ENCODE measurements at places on chromosomes 3 and 15.

GRCh38 chr15:85649372-85649771, 145.4 kb downstream of the KLHL25 start:
- DNase-seq: peak; percentile 32

GRCh38 chr15:49706805-49707204, 86.0 kb downstream of the DTWD1 start:
- peak; percentile 70 for DNase-seq

DNA sequence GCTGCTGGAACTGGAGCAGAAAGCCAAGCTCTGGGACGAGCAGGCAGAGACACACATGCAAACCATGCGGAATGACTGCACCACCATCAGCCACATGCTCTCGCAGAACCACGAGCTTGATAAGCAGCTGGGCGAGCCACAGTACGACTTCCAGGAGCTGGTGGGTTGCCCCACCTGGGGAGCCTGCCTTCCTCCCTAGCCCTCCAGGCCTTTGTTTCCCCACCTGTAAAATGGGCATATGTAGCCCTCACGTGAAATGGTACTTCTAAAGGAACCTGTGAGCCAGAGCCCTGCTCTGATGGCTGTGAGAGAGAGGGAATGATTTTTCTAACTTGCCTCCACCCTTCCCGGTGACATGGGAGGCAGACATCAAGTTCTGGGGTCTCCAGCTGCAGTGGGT, 44.6 kb upstream of the GOLGA6B start:
- no peak for DNase-seq

DNA sequence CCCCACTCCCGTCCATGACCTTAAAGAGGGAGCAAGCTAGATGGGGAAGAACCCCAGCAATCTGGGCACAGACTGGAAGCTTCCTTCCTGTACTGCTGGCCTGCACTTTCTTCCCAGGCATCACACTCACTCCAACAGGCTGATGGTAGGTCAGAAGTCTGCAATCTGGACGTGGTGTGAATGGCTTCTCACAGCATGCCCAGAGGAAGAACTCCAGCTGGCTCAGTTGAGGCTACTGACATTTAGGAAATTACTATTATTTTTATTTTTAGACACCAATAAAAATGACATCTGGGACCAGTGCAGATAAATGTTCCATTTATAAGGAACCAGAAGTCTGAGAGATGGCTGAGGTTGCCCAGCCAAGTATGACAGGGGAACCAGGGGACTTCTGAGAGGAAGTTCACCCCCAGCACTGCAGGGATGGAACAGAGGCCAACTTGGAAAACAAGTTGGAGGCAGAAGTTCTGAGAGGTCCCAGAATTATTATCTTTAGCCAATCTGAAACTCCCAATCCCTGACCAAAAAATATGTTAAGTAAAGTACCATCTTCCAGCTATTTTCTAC, 163.8 kb upstream of the CTNNB1 start:
- no peak for DNase-seq

GRCh38 chr3:148173851-148174250, 523.9 kb upstream of the AGTR1 start:
- DNase-seq: no peak

DNA sequence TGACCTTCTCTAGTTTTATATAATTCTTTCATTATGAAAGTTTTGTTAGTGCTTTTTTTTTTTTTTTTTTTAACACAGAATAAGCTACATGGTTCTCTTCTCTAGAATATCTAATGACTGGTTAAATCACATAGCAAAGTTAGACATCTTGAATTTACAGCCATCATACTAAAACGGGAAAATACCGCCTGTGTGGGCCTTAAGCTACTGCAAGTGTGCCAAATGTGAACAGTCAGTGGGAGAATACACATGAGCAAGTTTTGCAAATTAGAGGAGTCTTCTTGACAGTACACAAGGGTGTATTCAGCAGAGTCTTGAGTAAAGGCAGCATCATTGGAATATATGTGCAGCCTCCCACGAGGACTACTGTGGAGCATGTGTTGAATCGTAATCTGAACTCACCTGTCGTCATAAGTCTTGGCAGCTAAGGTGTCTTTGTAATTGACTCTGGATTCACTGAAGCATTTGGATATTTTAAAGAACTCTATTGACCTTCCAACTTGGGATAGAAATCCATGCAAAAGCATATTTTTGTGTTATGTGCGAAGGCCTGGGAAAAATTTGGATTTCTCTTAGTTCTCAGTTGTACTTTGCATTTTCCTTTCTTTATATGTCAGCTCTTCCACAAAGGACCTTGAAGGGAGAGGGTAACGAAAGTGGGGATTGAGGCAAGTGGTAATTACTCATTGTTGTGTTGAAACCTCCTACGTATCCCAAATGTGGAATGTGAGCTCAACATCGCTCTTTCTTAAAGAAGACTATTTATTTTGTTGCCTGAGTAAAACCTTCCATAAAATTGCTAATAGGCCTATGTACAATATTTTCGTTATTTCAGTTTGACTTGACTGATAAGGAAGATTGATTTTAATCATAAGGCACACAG, 117.4 kb downstream of the ATG7 start:
- no peak for DNase-seq

GRCh38 chr3:12962292-12962691, 110.9 kb downstream of the IQSEC1 start:
- DNase-seq: no peak

DNA sequence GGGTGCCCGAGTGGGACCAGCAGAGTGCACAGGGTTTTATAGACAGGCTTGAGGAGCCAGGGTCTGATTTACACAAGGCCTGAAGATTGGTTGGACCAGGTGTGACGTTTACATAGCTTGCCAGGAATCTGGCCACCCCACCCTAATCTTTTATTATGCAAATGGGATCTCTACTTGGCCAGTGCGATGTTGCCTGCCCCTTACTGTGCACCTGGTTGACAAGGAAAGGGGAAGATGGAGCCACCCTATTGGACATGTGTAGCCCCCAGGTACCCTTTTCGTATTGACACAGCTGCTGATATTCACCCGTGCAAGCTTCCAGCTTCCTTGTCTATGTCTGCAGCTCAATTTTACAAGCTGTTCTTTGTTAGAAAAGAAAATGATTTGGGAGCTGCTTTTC, 132.0 kb downstream of the ARNT2 start:
- no peak for DNase-seq

DNA sequence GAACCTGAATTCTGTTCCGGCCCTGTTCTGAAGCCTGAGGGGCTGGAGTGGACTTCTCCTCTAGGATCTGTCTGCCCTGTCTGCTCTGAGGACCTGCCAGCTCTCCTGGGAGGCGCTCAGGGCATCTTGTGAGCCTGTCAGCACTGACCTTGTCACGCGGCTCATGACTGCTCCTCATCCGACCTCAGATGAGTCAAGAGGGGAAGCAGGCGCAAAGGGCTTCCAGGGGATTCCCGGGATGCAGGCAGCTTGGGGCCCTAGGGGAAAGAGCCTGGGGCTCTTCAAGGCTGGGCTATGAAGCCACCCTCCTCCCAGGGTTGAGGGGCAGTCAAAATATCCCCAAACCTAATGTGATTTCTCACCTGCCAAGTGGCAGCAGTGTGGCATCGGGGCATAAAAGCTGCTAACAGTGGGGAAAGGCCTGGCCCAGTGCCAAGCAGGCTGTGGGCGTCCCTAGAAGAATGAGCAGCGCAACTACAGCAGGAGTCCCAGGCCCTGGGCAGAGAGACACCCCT, 27.6 kb upstream of the ANKDD1A start:
- DNase-seq: peak; percentile 80

DNA sequence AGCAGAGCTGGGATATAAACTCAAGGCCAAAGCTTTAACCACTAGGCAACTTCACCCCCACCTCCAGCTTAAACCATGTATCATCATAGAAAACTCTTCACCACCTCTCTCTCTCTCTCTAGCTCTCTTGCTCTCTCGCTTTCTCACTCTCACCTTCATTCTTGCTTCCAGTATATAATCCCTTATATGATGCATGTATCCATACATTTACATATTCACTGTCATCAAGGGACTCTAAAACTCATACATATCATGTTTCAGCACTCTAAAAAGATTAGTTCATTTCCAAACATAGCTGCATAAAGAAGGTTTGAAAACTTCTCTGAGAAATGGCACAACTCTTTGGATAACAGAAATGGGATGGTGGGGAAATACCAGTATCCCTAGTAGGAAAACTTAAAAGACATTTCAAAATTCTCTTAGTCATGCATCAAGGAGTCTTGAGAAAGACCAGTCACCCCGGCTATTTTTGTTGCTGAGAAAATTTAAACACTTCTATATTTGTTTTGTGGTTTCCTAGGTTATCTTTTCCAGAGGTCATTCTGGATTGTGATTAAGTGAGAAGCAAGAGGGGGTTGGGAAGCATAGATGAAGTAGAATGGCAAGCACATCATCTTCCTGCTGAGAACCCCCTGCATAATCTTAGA, 447.8 kb upstream of the THBS1 start:
- no peak for DNase-seq

DNA sequence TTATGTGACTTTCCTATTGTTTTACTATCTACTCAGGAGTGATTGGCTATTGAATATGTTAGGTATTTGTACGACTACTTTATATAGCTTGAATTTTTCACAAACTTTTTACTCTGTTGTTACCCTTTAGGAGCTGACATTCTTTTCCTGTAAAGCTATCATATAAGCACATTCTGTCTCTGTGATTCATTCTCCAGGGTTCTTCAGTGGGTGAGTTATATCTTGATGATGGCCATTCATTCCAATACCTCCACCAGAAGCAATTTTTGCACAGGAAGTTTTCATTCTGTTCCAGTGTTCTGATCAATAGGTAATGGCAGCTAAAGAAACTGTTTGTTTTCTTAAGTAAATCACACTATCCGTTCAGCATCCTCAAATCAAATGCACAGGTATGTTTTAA, 10.1 kb upstream of the CAPN3 start:
- DNase-seq: no peak

- no peak for DNase-seq
Observed at GRCh38 chr3:132321304-132321703, 4.1 kb downstream of the ACP3 start.

- DNase-seq: no peak
Observed at GRCh38 chr3:156378871-156379270, 176.0 kb downstream of the SSR3 start.

DNA sequence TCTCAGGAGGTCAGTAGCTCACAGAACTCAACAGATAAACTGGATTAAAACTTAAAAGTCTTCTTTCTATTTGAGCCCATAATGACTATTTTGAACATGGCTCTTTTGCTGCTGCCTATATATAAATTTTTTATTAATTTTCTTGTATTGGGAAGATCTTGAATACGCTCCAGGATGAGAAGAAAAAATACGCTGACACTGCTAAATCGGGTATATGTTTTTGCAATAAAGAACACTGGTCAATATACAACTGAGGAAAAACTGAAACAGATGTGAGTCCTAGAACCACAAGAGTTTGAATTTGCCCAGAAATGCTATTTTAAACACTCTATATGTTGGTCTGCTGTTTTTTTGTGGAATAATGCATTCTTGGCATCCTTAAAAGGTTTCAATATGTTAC, 20.6 kb downstream of the WNT5A start:
- DNase-seq: no peak

GRCh38 chr3:133840055-133840737, 34.6 kb downstream of the SRPRB start:
- no peak for DNase-seq

- no peak for DNase-seq
Observed at GRCh38 chr3:115341208-115341607, 194.1 kb upstream of the ZBTB20 start.

DNA sequence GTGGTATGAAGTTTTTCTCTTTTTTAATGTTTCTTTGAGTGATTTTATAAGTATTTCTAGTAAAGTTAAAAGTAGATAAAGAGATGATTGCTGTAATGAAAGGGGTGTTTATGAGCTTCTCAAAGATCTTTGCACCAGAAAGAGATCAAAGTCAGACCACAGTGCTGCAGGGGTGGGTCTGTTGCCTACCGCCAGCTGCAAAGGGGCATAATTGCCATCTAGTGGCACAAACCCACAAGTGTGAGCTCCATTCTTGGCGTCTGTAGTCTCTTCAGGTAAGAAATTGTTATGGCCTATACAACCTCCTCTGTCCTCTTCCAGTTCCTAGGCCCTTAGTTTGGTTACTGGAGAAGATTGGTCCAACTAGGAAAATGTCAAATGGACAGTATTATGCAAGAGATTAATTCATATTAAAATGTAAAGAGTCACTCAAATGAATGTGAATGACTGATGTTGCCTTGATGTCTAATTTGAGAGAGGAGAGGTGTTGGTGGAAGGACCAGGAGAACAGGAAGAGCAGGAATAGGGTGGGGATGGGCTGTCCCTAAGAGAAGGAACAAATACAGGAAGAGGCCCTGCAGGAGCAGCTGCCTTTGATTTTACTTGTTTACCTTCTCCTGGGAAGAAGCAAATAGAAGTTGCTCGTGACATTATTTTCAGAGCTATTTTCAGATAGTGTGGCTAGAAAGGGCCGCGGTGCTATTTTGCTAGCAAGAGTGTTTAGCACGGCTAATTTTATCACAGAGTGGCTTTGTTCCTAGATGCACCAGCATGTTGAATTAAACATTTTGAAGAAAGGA, 53.0 kb upstream of the GSK3B start:
- DNase-seq: no peak
